Cardiac atrium fibroblast (primary cell): ENCODE measurements at places on chromosomes 4 and X. TPM values are rescaled to one million over a fixed set of nuclear protein-coding genes. Genes with fewer than 3 reads are reported as not detected.

TMPRSS11F gene
- total RNA-seq = not detected in 2 replicates

GUCY1B1 gene
- 3.4 and 4.5 TPM in 2 replicates for total RNA-seq

ZNF827 gene
- total RNA-seq = 1.4 and 7.5 TPM in 2 replicates

MUC7 gene
- not detected in 2 replicates for total RNA-seq

CLDN34 gene
- total RNA-seq = not detected in 2 replicates

CACNA1F gene
- not detected in 2 replicates for total RNA-seq

SSX2 gene
- total RNA-seq = not detected in 2 replicates

GPRASP1 gene
- 0.32 and 1.1 TPM in 2 replicates for total RNA-seq

IL3RA gene
- total RNA-seq = 1.6 TPM in 1 of 2 replicates, not detected in the other

MAP7D3 gene
- 9.2 and 14.3 TPM in 2 replicates for total RNA-seq

RASGEF1B gene
- total RNA-seq = 0.36 and 1.1 TPM in 2 replicates

ESX1 gene
- total RNA-seq = not detected in 2 replicates

PPEF2 gene
- not detected in 2 replicates for total RNA-seq

TKTL1 gene
- not detected in 2 replicates for total RNA-seq

CXCL1 gene
- total RNA-seq = 191 and 1,056 TPM in 2 replicates

GEMIN8 gene
- total RNA-seq = 14.9 and 26.9 TPM in 2 replicates

MAGEB17 gene
- total RNA-seq = not detected in 2 replicates

PLXNB3 gene
- 1.3 and 6.0 TPM in 2 replicates for total RNA-seq

TTC29 gene
- total RNA-seq = not detected in 2 replicates

DNAAF6 gene
- total RNA-seq = not detected in 2 replicates

MAGEA4 gene
- not detected in 2 replicates for total RNA-seq

P2RY10 gene
- total RNA-seq = not detected in 2 replicates

POU4F2 gene
- total RNA-seq = not detected in 2 replicates

ARHGAP6 gene
- 19.8 and 33.0 TPM in 2 replicates for total RNA-seq
